Stimulated activated CD8-positive, alpha-beta memory T cell treated with anti-CD3 and anti-CD28 coated beads, Interleukin-7, amount 100 ng/mL, for 1 hour (primary cell): ENCODE measurements at places on chromosomes 7 and 10.

DNA sequence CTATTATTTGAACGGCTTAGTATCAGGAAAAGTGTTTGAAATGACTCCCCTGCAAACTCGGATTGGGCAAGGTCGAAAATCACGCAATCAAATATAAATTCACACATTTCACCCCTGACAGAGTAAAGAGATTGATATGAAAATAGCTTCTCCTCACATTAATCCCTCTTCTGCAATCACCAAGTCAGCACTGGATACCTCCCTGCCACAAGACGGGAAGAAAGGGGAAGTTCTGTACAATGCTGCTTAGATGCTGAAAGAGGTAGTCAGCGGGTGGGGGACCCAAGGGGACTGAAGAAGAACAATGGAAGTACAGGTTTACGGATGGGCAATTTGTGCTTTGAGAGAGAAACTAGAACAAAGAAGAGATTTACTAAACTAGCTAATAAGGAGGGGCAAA lies 72.0 kb upstream of the ANK3 start:
- DNase-seq: no peak

DNA sequence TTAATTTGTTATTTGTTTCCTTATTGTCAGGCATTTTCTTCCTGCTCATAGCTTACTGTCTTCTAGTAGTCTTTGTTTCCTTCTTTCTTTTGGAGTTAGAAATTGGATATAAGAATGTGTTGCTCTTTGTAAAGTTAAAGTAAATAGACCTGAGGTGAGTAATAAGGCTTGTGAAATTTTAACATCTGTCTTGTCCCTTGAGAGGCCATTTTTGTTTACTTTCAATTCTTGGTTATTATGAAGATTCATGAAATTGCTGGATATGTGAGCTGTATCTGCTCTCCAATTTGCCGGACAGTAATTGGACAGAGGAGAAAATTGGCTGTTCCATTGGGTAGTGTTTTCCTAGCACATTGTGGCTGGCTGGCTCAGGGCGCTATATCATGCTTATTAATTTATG lies 260.7 kb downstream of the EXOC4 start:
- DNase-seq: no peak

- no peak for DNase-seq
These were observed 2.0 kb upstream of the ZNF398 start for GRCh38 chr7:149145031-149145845.

GRCh38 chr10:115209133-115209532 lies 116.0 kb downstream of the ATRNL1 start:
- DNase-seq: no peak

DNA sequence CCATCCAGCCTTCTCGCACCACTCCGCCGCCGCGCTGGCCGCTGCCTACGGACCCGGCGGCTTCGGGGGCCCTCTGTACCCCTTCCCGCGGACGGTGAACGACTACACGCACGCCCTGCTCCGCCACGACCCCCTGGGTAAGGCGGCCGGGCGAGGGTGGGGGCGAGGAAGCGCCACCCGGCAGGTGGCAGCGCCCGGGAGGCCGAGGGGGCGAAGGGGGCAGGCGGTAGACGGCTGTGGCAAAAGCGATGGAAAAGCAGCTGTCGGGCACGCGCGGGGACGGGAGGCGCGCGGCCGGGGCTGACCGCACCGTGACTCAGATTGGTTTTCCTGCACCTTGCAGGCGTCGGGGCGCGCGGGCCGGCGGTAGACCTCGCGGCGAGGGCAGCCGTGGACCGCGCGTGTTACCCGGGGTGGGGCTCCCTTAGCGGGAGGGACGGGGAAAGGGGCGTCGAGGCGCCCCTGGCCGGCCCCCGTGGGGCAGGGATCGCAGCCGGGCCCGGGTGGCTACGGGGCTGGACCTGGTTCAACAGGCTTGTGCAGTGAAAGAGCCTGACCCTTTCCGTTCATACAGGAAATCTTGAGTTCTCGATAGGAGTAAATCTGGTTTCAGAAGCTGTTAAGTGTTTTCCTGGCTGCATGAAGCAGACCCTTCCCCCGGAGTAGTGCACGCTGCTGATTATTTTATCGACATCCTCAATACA lies 608 bp downstream of the HHEX start:
- DNase-seq: no peak

GRCh38 chr10:123428391-123428790 lies 237.8 kb upstream of the GPR26 start:
- no peak for DNase-seq

- no peak for DNase-seq
These were observed 49.4 kb downstream of the AKR1D1 start for GRCh38 chr7:138125598-138126111.

- DNase-seq: no peak
These were observed 2.5 kb downstream of the TRIM8 start for GRCh38 chr10:102646610-102647442.

GRCh38 chr7:71239586-71240268 lies 107.8 kb downstream of the GALNT17 start:
- DNase-seq: no peak

DNA sequence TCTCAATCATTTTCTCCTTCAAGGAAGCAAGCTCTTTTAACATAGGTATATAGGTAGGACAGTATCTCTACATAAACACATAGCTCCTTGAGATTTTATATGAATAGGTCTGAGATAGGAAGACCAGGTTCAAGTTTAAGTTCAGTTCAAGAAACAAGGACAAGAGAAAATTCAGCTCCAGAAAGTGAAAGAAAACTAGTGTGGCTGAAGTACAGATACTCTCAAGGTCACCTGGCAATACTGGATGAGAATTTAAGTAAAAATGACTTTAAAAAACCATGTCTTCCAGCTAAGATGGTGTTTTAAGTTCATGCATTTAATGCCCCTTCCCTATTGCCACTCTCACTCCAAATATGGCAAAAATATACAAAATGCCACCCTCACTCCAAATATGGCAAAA lies 91.3 kb downstream of the OSBPL3 start:
- no peak for DNase-seq

DNA sequence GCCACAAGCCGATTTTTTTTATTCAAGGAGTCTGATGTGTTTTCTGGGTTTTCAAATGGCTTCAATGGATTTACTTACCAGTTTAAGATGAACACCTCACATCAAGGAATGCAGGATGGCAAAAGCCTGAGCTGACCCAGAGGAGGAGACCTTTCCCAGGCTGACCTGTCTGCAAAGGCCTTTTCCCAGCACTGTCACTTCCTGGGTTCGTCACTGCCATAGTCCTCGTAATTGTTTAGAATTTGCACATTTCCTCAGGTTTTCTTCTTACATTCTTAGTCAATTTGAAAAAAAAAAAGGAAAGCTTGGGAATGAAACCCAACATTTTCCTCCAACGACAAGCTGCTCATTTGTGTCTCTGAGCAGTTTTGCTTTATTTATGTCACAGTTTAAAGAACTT lies 42.0 kb downstream of the PTER start:
- no peak for DNase-seq

GRCh38 chr10:29377333-29377961 lies 88.6 kb downstream of the LYZL1 start:
- no peak for DNase-seq

DNA sequence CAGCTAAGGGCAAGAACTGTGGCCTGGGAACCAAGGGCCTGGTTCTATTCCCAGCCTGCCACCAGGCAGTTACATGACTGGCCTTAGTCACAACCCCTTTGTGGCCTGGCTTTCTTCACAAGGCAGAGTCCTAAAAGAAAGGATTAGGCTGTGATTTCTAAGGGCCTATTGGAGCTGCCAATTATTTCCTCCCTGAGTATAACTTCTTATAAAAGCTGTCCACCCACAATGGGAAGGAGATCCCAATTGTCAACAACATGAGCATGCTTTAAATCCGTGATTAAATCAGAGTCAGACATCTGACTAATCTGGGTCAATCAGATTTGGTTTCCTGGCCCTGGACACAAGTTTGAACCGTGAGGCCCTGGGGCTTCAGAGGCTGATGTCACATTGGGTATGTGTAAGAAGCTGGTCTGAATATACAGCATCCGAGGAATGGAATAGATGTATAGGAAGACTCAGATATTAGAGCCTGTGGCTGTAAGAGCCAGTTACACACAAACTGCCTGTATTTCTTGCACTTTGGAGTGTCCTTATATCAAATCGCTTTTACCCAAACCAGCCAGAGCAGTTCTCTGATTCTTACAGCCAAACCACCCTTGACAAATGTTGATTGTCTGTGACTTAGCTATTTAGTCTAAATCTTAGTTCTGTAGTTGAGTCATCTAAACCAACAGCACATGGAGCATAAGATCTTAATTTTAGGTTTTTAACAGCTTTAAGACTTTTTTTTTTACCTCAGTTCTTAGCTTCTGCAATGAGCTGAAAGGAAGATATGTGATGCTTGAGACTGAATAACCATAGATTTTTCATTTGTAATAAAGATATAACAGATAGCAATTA lies 61.3 kb downstream of the ABCB4 start:
- DNase-seq: no peak

GRCh38 chr10:6053816-6054631 lies 8.1 kb downstream of the IL2RA start:
- DNase-seq: no peak

DNA sequence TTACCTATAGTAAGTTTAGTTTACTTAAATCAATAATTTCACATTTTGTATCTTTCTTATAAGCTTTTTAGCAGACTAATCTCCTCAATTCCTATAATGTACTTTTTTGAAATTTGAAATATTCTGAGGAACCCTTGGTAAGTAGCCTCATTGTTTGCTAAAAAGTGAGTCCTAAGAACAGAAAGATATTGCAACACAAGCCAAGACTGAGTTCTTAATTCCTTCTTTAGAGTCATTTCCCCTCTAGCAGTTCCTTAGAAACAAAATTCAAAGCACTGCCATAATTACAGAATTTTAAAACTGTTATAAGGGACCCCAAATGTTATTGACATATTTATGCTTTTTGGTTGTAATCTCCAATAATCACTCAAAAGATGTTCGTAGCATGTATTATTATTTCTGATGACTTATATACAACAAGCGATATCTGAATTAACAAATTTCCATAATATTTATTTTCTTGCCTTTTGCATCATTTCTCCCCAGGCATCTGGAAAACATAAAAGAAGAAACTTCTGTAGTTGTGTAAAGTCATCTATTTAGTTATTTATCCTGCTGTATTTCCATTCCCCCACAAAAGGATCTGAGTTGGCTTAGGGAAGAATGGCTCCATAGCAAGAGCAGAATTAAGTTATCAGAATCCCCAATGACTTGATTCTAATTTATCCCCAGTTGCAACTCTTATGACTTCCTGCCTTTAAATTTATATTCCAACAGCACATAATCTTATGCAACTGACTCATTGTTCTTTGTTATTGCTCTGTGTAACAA lies 67.8 kb downstream of the TMEM26 start:
- no peak for DNase-seq

DNA sequence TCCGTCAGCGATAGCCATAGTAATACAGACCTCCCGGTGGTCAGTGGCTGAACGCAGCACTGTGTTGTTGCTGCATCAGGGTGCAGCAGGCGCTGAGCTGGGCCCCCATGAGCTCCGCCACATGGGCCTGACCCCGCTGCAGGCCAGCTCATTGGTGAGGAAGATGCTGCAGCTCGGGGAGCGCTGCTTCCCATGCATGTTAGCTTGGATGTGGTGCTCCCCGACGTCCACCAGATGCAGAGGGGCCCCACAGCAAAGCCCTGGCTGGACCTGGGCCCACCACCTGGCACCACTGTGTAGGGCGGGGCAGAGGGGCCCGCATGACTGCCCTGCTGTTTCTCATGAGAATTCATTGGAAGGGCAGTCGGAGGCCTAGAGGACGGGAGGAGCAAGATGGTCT lies 50.8 kb downstream of the WDR37 start:
- no peak for DNase-seq

- no peak for DNase-seq
These were observed 490.8 kb downstream of the TNS3 start for GRCh38 chr7:47091141-47091540.

- no peak for DNase-seq
These were observed 42.6 kb downstream of the GSDME start for GRCh38 chr7:24714676-24715010.

DNA sequence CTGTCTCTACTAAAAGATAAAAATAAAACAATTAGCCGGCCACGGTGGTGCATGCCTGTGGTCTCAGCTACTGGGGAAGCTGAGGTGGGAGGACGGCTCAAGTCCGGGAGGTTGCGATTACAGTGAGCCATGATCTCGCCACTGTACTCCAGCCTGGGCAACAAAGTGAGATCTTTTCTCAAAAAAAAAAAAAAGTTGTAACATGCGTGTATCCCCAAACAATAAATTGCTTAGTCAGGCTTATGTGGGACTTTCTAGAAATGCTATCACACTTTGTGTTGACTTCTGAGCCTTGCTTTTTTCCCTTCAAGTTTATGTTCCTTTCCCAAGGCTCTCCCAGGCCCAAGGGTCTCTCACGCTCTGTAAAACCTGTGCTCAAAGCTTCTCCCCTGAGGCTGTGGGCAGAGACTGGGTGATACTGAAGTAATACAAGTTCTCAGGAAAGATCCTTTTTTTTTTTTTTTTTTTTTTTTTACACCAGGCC lies 88.0 kb upstream of the TNS3 start:
- no peak for DNase-seq

DNA sequence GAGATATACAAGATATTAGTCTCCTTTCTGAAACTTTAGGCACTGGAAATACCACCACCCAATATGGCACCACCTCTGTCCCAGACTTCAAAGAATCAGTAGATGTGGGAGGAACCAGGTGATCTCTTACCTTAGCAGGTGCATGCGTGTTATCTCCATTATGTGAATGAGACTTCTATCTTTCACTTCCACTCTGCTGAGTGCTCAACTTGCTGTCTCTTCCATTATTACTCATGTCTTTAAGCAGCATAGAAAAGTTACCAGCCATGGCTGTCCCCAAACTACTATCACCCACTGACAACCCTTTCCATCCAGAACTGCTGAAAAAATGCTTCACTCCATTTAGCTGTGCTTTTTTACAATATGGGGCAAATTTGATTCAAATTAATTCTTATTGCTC lies 101.5 kb upstream of the PRSS1 start:
- DNase-seq: no peak
